ENCODE measurements at places on chromosomes 1 and 21. TPM values are rescaled to one million over a fixed set of nuclear protein-coding genes. Genes with fewer than 3 reads are reported as not detected.

GRCh38 chr1:155485945-155486344, 76.7 kb downstream of the ASH1L start:
- no peak for DNase-seq

The SERINC2 gene
- total RNA-seq = 38.4 TPM

DNA sequence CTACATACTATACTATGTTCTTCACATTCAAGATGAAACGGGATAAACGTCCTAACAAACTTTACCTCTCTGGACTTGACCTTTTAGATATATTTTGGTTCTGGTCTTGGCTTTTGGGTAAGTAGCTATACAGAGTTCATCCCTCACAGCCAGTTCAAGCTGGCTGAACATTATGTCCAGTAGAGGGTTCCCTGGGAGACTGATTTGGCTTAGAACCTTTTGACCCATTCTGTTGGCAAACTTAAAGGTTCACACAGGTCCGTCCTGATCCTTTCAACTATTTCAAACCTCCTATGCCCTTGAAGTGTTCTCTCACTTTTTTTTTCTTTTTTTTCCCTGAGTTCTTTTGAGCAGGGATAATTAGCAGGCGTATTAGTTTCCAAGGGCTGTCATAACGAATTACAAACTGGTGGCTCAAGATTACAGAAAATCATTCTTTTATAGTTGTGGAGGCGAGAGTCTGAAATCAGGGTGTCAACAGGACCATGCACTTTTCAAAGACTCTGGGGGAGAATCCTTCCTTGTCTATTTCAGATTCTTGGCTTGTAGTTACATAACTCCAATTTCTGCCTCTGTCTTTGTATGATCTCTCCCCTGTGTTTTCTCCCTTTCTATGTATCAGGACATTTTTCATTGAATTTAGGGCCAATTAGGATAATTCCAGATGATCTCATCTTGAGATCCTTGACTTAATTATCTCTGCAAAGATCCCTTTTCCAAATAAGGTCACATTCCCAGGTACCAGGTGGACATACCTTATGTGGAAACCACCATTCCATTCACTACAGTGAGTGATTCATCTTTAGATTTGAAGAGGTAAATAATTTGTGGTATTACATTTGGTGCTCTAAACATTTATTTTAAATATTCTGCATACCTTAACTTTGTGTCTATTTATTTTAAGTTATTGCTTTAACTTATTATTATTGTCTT, 257.4 kb upstream of the USP25 start:
- no peak for DNase-seq

The CNR2 gene
- total RNA-seq = not detected

DNA sequence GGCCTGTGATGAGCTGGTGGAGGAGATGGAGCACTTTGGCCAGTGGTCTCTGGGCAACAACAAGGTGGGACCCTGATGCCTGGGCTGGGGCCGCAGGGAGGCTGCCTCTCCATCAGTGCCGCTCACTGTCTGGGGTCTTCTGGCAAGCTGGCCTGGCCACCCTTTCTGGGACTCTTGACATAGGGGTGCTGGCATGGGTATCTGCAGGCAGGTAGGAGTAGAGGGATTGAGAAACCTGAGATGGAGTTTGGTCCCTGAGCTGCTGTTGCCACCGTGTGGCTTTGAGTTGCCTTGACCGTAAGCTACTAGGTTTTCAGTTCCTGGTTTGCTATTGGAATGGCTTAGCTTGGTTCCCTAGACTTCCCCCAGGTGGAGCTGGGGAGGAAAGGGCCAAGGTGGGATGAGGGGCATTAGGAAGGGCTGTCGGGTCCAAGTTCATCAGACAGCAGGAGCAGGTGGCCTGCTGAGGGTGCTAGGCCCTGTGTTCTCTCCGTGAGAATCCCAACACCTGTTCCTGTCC, 13.2 kb upstream of the MFN2 start:
- no peak for DNase-seq

All from glomerular endothelial cell (primary cell).